ENCODE measurements at places on chromosomes 6 and 20.

DNA sequence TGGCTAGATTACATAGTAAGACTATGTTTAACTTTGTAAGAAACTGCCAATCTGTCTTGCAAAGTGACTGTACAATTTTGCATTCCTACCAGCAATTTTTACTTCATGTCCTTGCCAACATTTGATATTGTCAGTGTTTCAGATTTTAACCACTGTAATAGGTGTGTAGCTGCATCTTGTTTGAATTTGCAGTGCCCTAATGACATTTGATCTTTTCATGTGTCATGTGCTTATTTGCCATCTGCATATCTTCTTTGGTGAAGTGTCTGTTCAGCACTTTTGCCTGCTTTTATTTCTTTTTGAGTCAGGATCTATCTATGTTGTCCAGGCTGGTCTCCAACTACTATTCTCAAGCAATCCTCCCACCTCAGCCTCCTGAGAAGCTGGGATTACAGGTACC is 2.4 kb upstream of the PRPH2 start:
- no peak for DNase-seq

GRCh38 chr6:31676904-31677303 is 4.0 kb downstream of the LY6G5C start:
- no peak for DNase-seq

- DNase-seq: no peak
These were observed 736.5 kb downstream of the HACE1 start for GRCh38 chr6:104123227-104123626.

GRCh38 chr6:73873081-73873480 is 177.1 kb downstream of the CD109 start:
- DNase-seq: no peak

GRCh38 chr6:91088515-91088914 is 501.6 kb upstream of the MAP3K7 start:
- DNase-seq: no peak

GRCh38 chr20:52313341-52313963 is 121.9 kb upstream of the ZFP64 start:
- DNase-seq: no peak

DNA sequence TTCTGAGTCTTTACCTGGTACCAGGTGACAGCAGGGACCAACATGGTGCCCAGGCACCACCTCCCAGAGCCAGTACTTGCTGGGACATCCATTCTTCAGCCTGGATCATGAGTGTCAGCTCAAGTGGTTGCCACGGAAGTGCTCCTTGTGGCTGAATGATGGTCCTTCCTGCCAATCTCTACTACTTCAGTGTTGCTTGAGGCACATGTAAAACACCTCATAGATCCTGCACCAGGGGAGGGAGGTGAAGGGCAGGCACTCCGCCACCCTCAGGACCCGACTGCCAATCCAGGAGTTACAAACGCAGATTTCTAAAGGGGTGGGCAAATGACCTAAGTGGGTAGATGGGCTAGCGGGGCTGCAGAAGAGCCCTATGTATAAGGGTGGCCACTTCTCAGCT is 226.0 kb downstream of the PREX1 start:
- no peak for DNase-seq

DNA sequence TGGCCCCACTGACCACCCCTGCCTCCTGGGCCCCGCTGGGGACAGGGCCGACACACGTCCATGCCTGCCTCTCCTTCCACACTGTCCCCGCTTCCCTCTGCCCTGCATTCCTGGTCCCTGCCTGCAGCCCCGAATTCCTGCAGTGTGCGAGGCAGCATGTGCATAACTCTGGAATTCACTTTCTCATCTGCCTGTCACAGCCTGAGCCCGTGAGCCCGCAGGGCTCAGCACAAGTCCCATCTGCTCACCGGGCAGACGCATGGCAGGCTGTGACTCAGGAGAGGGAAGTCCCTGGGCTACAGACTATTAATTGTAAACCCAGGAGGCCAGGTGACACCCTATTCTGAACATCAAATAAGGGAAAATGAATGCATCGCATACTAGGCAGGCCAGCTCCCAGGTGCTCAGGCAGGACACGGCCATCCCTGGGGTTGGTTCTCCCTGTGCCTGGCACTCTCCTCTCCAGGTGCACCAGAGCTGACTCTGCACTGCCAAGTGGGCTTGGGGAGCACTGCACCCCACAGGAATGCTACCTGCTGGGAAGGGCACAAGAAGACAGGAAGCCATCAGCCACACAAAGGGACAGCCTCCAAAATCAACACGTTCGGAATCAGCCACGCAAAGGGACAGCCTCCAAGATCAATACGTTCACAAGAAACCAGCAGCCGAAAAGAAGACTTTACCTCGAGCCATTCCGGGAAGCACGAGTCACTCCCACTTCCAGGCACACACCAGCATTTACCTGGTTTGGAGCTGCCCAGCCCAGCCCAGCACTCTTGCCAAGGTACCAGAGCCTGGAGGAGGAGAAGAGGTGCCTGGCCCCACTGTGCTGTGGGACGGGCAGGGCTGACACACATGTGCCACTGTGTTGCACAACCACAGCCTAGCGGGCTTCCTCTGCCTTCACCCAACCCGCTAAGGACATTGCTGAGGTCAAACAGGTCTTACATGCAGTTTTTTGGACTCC is 65.9 kb downstream of the DLL1 start:
- DNase-seq: peak; percentile 62

All from H54 (cell line).